Colonic mucosa (tissue), 4 donors: ENCODE measurements at places on chromosomes 6 and 20. TPM values are rescaled to one million over a fixed set of nuclear protein-coding genes. Genes with fewer than 3 reads are reported as not detected.
A peak's percentile ranks its signal among the peaks of the same experiment; 100 is the strongest.

The CLVS2 gene
- 0.19 TPM for total RNA-seq

The NR2E1 gene
- total RNA-seq: not detected

The COX4I2 gene
- total RNA-seq: not detected

The TNF gene
- 0.48 TPM for total RNA-seq

The PPIL6 gene
- total RNA-seq: 0.91 TPM

The HDGFL1 gene
- total RNA-seq: not detected

The TAGAP gene
- 1.1 TPM for total RNA-seq

The IMPG1 gene
- not detected for total RNA-seq

The OR2J3 gene
- total RNA-seq: not detected

The TMEM200A gene
- total RNA-seq: 51.4 TPM

The PACRG gene
- total RNA-seq: not detected

The MDC1 gene
- 59.0 TPM for total RNA-seq

The MCHR2 gene
- total RNA-seq: not detected

The CFAP206 gene
- not detected for total RNA-seq

- no peak overlapping the region for H3K4me3 ChIP-seq
- H3K4me1 ChIP-seq: no peaks in the 10 kb centered on the region
- no peak overlapping the region for H3K27ac ChIP-seq
- no peaks in the 10 kb centered on the region for H3K36me3 ChIP-seq
- no peak for DNase-seq
Observed at GRCh38 chr6:35368038-35368887, 25.9 kb downstream of the PPARD start.

- no peaks in the 10 kb centered on the region for H3K27me3 ChIP-seq
- H3K27ac ChIP-seq: peak overlapping the region; percentile 36
- DNase-seq: peak; percentile 43
- H3K4me3 ChIP-seq: no peak overlapping the region
- H3K36me3 ChIP-seq: no peaks in the 10 kb centered on the region
Observed at GRCh38 chr20:41329435-41330342, 10.9 kb upstream of the LPIN3 start.

DNA sequence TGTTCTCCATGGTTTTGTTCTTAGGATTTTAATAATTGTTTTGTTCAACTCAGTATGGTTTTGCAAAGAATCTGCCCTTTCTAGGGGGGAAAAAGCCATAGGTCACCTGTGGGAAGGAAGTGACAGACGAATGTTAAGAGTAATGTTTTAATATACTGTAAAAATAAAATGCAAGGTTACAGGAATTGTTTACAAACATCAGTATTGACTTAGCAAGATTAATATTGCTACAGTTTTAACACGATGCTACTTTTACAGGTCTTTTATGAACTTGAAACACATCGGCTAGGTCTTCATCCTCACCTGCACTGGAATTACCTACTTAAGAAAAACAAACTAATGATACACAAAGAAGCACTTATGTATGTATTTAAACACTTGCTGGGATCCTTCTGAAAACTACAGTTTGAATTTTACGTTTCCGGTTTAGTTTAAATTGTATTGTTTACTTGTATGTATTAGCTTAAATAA lies 1.7 kb upstream of the NKX2-4 start:
- H3K27ac ChIP-seq: no peak overlapping the region
- peaks cover 4% of the 10 kb centered on the region for H3K4me1 ChIP-seq
- DNase-seq: no peak
- H3K27me3 ChIP-seq: peaks cover 64% of the 10 kb centered on the region

DNA sequence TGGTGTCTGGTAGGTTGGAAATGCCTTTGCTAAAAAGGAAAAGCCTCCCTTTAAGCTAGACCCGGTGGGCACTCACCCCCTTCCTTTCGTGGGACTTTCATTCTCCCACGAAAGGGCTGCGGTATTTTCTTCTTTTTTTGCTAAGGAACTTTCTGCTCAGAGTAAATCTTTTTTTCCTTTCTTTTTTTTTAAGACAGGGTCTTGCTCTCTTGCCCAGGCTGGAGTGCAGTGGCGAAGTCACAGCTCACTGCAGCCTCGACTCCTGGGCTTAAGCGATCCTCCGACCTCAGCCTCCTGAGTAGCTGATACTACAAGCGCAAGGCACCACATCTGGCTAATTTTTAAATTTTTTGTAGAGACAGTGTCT lies 4.0 kb downstream of the TP53TG5 start:
- no peaks in the 10 kb centered on the region for H3K36me3 ChIP-seq
- DNase-seq: no peak
- peak overlapping the region; percentile 46 for H3K4me3 ChIP-seq
- no peaks in the 10 kb centered on the region for H3K27me3 ChIP-seq
- no peaks in the 10 kb centered on the region for H3K4me1 ChIP-seq
- peak overlapping the region; percentile 73 for H3K27ac ChIP-seq

GRCh38 chr20:51902933-51903332 lies 100.6 kb upstream of the SALL4 start:
- no peak overlapping the region for H3K4me3 ChIP-seq
- no peak overlapping the region for H3K27ac ChIP-seq
- H3K36me3 ChIP-seq: no peaks in the 10 kb centered on the region
- no peak for DNase-seq

GRCh38 chr6:90372885-90373284 lies 76.2 kb upstream of the BACH2 start:
- H3K4me1 ChIP-seq: no peaks in the 10 kb centered on the region
- H3K27me3 ChIP-seq: no peaks in the 10 kb centered on the region
- DNase-seq: no peak

DNA sequence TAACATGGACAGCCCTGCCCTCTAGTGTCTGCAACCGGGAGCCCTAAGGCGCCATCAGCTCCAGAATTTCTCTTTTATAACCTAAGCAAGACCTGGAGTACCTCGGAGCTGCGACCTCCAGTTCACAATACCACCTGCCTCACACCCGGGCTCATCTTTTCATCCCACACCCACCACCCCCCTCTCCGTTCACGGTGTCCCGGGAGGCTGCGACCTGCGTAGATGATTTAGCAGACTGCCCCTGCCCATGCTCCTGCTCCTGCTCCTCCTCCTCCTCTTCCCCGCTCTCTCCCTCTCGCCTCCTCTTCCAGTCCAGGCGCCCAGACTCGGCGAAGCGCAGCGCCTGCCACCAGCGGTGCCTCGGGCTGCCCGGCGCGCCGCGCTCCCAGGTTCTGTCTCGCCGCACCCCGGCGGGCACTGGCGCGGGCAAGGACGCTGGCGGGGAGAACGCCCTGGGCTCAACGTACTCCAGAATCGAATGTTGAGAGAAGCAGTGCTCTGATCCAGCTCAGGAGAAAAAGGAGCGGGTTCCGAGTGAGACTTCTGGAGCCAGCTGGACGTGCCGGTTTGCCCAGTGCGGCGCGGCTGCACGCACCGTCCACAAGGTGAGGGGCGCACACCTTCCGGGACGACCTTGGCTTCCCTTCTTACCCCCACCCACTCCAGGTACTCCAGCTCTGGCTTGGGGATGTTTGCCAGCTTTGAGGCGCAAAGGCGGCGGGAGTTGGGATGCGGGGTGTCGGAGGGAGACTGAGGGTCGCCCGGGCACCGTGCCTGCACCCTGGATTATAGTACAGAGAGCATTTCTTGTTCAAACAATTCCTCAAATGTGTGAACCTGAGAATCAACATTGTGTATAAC lies at the start of gene HTR1E:
Gene HTR1E (plus strand): TSS at position 310 of the 861 bp plus-strand sequence. CDS start 77,807 bp downstream, outside the sequence.
- peaks cover 7% of the 10 kb centered on the region for H3K27me3 ChIP-seq
- H3K27ac ChIP-seq: no peak within 1 kb of the TSS
- DNase-seq: no peak
- no peak within 1 kb of the TSS for H3K4me3 ChIP-seq
- H3K4me1 ChIP-seq: no peaks in the 10 kb centered on the region

DNA sequence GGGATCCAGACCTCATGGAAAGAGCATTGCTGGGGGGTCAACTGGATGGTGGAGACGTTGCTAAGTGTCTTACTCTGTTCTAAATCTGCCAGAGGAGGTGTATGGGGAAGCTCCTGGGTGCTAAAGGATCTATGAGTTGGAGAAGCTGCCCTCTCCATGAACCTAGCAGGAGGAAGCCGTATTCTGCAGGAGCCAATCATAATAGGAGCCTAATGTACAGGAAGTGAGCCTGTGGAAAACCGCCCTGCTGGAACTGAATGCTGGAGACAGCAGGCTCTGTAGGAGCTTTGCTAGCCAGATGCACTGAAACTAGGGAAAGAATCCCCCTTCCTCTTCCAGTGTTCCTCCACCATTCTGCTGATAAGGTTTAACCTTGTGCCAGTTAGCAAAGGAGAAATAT lies 10.9 kb downstream of the CASP8AP2 start:
- no peak overlapping the region for H3K27ac ChIP-seq
- no peak overlapping the region for H3K4me3 ChIP-seq

DNA sequence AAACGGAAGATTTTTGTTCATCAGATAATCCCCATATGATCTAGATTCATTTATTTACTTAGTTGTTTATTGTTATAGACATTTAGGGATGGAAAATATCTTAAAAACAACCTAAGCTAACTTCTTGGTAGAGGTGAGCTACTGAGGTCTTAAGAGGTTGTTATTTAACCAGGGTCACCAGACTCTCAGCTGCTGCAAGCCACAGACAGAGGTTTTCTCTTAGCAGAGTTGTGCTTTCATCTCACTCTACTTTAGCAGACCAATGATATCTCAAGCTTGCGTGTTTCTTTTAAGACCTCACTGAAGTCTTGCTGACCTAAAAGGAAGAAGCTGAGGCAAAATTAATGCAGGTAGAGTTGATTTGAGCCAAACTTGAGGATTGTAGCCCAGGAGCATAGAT lies 43.6 kb downstream of the NCOA7 start:
- no peak overlapping the region for H3K4me3 ChIP-seq
- H3K4me1 ChIP-seq: no peaks in the 10 kb centered on the region
- no peaks in the 10 kb centered on the region for H3K27me3 ChIP-seq
- no peaks in the 10 kb centered on the region for H3K36me3 ChIP-seq
- DNase-seq: no peak

- H3K4me3 ChIP-seq: no peak overlapping the region
- no peak overlapping the region for H3K27ac ChIP-seq
- no peaks in the 10 kb centered on the region for H3K27me3 ChIP-seq
- H3K36me3 ChIP-seq: no peaks in the 10 kb centered on the region
- no peak for DNase-seq
- no peaks in the 10 kb centered on the region for H3K4me1 ChIP-seq
Observed at GRCh38 chr6:111576291-111576690, 29.4 kb downstream of the TRAF3IP2 start.

- no peaks in the 10 kb centered on the region for H3K27me3 ChIP-seq
- no peak overlapping the region for H3K27ac ChIP-seq
- no peak overlapping the region for H3K4me3 ChIP-seq
- no peaks in the 10 kb centered on the region for H3K36me3 ChIP-seq
Observed at GRCh38 chr20:52219441-52219840, 27.9 kb upstream of the ZFP64 start.

DNA sequence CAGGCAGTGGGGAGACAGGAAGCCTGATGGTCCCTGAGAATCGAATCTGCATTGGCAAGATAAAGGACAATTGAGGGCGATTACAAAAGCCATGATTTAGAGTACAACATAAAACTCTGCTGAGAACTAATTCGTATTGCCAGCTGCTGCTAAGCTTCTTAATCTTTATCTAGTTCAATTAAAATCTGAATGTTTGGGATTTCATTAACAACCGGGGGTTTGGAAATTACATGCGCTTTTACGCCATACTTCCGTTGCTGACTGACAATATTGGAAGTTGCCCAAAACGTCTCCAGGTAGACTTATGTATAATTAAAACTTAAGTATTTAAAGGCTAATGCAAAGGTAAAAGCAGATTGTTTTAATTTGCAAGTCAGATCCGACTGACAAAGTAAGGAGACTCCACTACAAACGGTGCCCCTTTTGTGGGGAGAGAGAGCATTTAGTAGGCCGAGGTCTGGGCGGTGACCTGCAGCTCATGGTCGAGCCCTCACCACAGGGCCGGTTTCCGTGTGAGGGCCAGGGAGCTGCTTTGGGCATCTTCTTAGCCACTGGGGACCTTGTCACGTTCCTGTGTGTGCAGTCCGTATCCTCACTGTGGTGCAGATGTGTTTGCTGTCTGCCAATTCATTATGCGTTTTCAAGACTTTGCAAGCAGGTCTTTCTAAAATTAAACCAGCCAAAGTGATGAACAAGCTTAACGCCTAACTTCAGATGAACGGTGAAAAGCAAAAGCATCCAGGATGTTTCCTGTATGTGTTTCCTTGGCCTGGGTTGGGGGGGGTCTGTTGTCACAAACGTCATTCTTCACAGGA lies 49.9 kb downstream of the CDH4 start:
- H3K27ac ChIP-seq: no peak overlapping the region
- H3K36me3 ChIP-seq: no peaks in the 10 kb centered on the region
- DNase-seq: no peak
- no peaks in the 10 kb centered on the region for H3K4me1 ChIP-seq
- no peak overlapping the region for H3K4me3 ChIP-seq

GRCh38 chr6:35402136-35402855 lies 49.8 kb upstream of the FANCE start:
- no peaks in the 10 kb centered on the region for H3K36me3 ChIP-seq
- no peaks in the 10 kb centered on the region for H3K4me1 ChIP-seq
- H3K27me3 ChIP-seq: no peaks in the 10 kb centered on the region
- H3K4me3 ChIP-seq: no peak overlapping the region
- no peak overlapping the region for H3K27ac ChIP-seq
- peak; percentile 30 for DNase-seq

GRCh38 chr6:117783279-117783678 lies 108.0 kb downstream of the NUS1 start:
- no peak overlapping the region for H3K27ac ChIP-seq
- H3K4me1 ChIP-seq: no peaks in the 10 kb centered on the region
- no peaks in the 10 kb centered on the region for H3K36me3 ChIP-seq
- H3K27me3 ChIP-seq: no peaks in the 10 kb centered on the region
- no peak overlapping the region for H3K4me3 ChIP-seq
- DNase-seq: no peak

- no peaks in the 10 kb centered on the region for H3K36me3 ChIP-seq
- no peak overlapping the region for H3K4me3 ChIP-seq
- no peak for DNase-seq
- H3K4me1 ChIP-seq: no peaks in the 10 kb centered on the region
- no peak overlapping the region for H3K27ac ChIP-seq
Observed at GRCh38 chr6:83985715-83986114, 47.9 kb upstream of the MRAP2 start.

DNA sequence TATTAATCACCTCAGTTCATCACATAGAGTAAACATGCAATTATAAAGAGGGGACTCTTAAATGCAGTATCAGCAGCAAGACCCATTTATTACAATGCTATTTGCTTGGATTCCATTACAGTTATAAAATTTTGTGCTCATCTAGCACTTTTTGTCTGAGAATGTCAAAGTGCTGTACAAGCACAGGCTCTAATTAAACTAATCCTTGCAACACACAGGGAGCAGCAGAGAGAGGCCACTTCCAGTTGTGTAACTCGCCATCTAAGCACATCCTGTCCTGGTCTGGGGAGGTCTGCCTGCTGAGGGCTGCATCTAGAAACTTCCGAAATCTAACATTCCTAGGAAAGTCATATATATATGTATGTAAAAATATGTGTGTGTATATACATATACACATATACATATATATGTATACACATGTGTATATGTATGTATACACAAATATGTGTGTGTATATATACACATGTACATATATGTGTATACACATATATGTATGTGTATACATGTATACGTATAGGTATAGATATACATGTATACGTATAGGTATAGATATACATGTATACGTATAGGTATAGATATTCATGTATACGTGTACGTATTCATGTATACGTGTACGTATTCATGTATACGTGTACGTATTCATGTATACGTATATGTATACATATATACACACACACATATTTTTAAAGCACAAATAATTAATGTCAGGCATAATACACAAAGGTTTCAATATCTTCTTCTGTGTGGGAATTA lies 136.4 kb upstream of the JARID2 start:
- DNase-seq: no peak
- H3K27me3 ChIP-seq: no peaks in the 10 kb centered on the region
- no peak overlapping the region for H3K4me3 ChIP-seq
- H3K4me1 ChIP-seq: no peaks in the 10 kb centered on the region
- H3K27ac ChIP-seq: no peak overlapping the region
